ENCODE measurements at places on chromosomes 1 and 21.

DNA sequence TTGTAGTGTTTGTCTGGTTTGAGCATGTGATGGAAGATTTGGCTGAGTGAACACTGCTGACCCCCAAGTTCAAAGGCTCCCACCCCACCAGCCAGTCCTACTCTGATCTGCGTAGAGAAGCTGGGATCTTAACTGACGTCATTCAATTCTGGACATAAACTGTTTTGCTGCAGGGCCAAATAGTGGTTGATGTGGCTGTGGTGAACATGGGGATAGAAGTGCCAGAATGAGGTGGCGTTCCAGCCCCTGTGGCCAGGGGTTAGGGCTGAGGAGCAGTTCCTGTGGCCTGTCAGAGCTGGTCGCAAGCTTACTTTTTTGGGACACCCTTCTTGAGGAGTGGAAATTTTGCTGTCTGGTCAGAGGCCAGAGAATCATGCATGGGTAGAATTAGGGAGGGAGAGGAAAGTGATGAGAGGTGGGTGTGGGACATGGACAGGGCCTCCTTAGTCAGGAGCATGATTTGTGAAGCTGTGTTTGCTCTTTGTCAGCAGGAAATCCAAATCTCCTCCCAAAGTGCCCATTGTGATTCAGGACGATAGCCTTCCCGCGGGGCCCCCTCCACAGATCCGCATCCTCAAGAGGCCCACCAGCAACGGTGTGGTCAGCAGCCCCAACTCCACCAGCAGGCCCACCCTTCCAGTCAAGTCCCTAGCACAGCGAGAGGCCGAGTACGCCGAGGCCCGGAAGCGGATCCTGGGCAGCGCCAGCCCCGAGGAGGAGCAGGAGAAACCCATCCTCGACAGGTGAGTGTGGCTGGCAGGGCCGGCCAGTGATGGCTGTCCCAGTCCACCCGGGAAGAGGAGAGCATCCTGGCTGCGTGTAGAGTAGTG, 25.9 kb downstream of the SZRD1 start:
- DNase-seq = no peak

DNA sequence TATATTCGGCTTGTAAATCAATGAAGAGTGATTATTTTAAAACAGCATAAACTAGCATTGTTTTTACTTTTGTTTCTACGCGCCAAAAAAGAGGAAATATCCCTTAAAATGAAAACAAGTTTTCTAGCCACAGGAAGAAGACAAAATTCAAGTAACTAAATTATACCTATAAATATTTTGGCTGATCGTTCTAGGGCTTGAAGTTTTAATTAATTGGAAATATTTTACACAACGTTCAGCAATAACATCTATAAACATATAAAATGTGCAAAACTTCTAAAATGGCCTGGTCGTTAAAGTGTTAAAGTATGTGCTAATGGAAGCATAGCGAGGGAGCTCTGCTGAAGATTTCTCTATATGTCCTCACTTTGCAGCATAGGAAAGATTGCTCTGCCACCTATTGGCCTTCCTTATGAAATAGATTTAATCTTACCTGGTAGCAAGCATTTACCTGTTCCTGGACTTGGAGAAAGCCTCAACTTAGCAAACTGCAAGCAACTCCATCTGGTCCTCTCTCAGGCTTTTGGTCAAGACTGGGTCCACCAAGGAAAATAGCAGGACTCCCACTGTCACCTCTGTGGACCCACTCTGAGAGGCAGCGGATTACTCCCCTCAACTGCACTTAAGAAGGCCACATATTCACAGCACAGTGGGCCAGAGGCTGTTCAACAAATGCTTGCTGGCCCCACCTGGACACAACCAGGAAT, 351.3 kb upstream of the RUNX1 start:
- peak; percentile 75 for DNase-seq

- no peak for DNase-seq
Observed at GRCh38 chr21:16239659-16240265, 510.0 kb downstream of the USP25 start.

DNA sequence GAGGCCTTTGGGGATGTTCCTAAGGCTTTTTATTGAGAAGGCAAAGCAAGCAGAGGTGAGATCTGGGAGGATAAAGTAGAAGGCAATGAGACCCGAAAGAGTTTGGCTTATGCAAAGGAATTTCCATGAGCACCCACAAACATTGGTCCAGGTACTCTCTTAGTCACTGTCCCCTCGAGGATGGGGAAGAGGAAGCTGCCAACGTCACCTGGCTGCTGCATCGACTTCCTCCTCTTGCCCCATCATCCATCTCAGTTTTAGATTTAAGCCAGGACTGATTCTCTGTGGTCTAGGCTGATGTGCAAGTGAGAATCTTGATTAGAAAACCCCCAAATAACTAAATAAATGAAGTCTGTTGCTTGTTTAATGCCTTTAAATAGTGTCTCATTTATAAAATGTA, 28.7 kb downstream of the RUNX1 start:
- no peak for DNase-seq

DNA sequence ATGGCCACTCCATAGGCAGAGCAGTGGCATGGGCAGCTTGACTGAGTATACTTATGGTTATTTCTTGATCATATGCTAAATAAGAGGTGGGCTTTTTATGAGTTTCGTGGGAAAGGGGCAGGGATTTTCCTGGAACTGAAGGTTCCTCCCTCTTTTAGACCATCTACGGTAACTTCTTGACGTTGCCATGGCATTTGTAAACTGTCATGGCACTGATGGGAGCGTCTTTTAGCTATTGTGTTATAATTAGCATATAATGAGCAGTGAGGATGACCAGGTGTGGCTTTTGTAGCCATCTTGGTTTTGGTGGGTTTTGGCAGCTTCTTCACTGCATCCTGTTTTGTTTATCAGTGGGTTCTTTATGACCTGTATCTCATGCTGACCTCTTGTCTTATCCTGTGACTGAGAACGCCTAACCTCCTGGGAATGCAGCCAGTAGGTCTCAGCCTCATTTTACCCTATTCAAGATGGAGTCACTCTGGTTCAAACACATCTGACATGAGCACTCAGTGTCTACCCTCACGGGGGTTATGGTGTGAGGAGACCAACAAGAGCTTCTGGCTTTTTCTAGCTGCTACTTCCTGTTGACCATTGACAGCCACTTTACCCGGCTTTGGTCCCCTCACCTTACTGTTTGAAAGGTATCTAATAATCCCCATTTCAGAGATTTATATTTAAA, 71.7 kb downstream of the GALNT2 start:
- DNase-seq = no peak

DNA sequence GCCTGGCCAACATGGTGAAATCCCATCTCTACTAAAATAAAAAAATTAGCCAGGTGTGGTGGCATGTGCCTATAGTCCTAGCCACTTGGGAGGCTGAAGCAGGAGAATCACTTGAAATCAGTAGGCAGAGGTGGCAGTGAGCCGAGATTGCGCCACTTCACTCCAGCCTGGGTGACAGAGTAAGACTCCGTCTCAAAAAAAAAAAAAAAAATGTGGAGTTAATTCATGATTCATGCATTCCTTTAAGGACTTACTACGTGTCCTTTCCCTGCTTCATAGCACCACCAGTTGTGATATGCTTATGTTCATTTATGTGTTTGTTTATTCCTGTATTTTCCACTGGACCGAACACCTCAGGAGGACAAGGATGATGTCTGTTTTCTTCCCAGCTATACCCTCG, 12.7 kb upstream of the PRELP start:
- DNase-seq = no peak

- DNase-seq = no peak
Observed at GRCh38 chr21:38780879-38781278, 24.9 kb upstream of the ETS2 start.

- no peak for DNase-seq
Observed at GRCh38 chr1:5986018-5986417, 6.2 kb downstream of the NPHP4 start.

DNA sequence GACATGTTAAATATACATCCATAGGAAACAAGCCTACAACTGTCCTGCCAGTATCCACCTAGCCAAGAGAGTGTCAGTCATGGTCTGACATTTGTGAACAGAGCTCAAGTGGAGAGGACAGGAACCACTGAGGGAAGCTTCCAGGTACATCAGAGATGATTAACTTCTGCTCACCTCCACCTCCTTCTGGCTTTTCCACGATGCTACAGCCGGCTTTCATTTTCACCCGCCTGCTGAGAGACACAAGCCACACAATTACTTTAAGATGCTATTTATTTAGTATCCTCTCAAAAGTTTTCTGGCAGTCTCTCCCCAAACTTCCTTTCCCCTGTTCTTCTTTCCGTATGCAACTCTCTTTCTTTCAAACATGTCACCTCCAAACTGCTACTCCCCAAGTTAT, 2.1 kb downstream of the ETV3 start:
- no peak for DNase-seq

- no peak for DNase-seq
Observed at GRCh38 chr1:186492531-186493291, 31.8 kb upstream of the PDC start.

- DNase-seq = peak; percentile 17
Observed at GRCh38 chr1:217660353-217661062, 29.4 kb downstream of the SPATA17 start.

- no peak for DNase-seq
Observed at GRCh38 chr1:168178227-168178637, 530 bp upstream of the TIPRL start.

DNA sequence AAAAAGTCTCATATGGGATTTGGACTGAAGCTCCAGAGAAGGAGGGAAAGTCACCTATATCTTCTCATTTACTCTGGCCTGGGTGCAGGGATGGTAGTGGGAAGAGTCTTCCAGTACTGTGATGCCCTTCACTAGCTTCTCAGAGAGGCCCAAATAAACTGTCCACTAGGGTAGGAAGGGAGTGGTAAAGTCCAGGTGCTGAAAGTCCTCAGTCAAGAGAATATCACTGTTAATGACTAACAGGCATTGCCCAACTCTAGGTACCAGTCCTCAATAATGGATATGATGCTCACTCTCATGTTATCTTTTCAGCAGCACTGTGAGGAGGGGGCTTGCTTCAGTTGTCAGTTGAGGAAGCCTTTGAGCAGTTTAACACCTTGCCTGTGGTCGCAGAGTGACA, 64.0 kb downstream of the LHX8 start:
- DNase-seq = no peak

GRCh38 chr1:168469690-168470089, 74.1 kb downstream of the XCL2 start:
- DNase-seq = no peak

DNA sequence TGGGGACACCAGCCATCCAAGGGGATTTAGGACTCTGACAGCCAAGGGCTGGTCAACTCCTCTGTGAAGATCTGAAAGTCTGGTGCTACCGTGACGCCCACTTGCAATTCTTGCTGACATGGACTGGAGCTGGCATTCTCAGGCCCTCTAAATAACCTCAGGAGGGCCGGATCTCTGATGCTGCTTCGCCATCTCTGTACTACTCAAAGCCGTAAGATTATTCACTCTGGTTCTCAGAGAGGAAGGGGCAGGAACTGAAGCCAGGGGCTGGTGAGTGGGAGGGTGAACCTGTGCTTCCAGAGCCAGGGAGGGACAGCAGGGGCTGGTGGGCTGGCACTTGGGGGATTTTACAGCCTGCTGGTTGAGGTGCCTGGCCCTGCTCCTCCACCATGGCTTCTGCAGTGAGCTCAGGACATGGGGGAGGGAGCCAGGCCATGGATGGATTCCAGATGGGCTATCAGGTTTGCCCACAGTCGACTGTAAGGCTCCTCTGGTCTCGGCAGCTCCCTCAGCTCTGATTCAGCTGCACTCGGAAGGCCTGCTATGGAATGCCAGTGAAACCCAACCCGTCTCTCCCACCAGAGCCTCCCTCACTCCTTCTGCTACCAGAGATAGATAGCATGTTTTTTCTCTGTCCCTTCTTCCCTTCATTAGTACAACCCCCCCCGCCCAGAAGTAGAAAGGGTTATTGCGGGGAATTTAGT, 84.5 kb downstream of the PLXNA2 start:
- DNase-seq = no peak

DNA sequence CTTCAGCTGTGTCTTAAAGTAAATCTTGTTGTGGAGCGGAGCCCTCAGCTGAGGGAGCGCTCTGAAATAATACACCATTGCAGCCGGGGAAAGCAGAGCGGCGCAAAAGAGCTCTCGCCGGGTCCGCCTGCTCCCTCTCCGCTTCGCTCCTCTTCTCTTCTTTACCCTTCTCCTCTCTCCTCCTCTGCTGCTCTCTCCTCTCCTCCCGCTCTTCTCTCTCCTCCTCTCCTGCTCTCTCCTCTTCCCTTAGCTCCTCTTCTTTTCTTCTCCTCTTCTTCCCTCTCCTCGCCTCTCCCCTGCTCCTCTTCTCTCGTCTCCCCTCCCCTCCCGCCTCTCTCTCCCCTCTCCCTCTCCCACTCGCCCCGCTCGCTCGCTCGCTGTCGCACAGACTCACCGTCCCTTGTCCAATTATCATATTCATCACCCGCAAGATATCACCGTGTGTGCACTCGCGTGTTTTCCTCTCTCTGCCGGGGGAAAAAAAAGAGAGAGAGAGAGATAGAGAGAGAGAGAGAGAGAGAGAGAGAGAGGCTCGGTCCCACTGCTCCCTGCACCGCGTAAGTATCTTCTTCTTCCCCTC, at the start of gene PROX1:
TSS of gene PROX1 (plus strand) at position 47 of the 580 bp plus-strand sequence. CDS start 8,563 bp downstream, outside the sequence.
- no peak for DNase-seq

DNA sequence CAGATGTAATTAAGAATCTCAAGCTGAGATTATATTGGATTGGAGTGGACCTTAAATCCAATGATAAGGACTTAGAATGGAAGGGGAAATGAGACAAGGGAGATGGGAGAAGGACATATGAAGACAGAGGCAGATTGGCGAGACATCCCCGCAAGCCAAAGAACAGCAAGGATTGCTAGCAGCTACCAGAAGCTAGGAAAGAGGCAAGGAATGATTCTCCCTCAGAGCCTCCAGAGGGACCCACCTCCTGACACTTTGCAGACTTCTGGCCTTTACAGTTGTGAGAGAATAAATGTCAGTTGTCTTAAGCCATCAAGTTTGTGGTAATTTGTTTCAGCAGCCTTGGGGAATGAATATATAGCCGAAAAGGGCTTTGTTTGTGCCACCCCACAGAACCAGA, 20.7 kb downstream of the METTL13 start:
- DNase-seq = no peak

DNA sequence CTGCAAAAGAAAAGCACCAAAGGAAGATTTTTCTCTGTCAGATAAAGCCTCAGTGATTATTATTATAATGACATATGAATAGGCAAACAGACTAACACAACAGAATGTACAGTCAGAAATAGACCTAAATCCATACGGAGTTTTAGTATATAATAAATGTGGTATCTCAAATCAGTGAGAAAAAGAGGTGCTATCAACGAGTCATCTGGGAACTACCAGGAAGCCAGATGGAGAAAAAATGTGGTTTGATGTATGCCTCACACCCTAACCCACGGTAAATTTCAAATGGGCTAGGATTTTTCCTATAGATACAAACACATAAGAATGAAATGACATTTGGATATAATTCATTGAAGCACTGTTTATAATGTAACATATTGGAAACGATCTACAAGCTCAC, 110.3 kb downstream of the ODF2L start:
- no peak for DNase-seq

DNA sequence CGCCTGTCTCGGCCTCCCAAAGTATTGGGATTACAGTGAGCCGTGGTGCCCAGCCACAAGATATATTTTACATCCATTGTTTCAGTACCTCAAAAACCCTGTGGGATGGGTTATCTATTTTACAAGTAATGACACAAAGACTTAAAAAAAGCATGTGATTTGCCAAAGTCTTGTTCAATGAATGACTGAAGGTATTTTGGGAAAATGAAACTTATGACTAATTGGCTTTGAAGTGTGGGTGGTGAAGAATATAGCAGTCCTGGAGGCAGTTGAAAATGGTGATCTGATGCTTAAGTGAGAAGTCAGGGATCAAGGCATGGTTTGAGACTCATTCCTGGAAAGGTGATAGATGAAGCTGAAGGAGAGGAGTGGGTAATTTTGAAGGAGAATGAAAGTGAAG, 3.0 kb downstream of the SWT1 start:
- no peak for DNase-seq

GRCh38 chr1:155801149-155801548, 55.9 kb downstream of the GON4L start:
- DNase-seq = no peak
